ENCODE measurements at places on chromosomes 3 and 15.

DNA sequence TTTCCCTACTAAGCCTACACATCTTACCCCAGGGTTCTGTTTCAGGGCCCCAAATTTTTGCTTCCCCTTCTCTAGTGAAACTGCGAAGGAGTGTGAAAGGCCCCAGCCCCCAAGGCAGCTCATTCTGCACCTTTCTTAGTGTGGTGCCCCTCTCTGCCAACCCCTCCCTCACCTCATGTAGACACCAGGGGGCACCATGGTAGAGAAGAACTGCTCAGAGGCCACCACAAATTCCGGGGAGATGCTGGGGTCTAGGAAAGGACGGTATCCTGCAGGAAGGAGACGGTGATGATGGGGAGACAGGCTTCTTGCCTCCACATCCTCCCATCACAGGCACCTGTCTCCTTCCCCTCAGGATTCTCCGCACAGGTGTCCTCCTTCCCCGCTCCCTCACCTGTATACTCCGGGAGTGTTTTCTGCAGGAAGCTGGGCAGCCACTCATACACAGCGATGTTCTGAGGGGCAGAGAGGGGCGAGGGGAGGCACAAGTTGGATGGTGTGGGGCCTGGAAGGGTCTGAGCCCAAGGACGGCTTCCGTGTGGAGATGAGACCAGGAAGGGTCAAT, 3.6 kb downstream of the DUOX2 start:
- no peak for DNase-seq

DNA sequence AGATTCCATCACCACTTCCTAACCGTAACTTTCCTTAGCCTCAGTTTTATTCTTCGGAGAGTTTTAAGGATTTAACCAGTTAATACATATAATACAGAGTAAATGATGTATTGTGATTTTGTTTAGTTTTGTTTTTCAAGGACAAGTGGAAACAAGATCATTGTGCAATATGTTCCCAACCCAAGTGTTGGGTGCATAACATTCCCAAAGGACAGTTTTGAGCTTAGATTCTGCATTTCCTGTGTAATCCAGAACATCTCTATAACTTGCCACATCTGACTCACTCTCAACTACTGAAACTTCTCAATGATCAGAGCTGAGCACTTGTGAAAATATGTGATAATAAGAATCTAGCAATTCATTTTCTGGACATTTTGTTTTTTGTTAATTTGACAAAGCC, 466.1 kb upstream of the PPP2R3A start:
- no peak for DNase-seq

- DNase-seq: peak; percentile 50
Measured at GRCh38 chr3:184361932-184362667, 590 bp downstream of the POLR2H start.

DNA sequence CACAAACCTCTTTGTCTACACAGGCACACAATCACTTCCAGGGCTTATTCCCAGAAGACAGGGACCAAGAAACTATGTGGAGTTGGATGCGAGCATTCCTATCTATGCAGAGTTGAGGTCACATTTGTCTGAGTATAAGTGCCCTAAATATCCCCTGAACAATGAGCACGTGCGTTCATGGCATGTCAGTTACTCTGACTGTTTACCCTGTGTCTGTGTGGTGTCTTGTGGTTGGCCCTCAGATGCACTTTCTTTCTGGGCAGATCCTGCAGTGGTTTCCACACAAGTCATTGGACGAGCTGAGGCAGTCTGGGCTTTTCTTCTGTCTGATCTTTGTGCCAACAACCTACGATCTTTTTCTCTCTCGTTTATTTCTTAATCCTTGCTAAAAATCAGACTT, 134.5 kb downstream of the FBN1 start:
- no peak for DNase-seq

DNA sequence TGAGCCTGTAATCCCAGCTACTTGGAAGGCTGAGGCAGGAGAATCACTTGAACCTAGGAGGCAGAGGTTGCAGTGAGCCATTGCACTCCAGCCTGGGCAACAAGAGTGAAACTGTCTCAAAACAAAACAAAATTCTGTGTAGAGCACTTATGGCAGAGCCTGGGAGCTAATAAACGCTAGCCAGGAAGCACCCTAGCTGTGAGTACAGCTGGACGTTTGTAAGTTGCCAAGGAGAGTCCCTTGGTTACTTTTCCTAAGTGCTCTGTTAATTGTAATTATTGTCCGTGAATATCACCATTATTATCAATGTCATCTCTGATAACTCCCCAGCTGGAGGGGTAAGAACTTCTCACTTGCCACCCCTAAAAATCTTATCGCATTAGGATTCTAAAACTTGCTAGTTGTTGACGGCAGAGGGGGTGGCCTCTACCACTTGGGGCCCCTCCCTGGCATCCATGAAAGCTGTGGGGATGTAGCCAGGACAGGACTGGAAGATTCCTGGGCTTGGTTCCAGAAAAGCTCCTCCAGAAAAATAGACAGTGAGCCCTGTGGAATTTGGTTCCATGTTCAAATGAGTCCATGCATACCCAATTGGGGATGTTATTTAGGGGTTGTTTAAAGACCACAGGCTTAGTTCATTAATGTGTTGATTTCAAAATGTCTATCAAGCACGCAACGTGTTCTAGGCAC, 9.9 kb upstream of the KLHL25 start:
- no peak for DNase-seq

DNA sequence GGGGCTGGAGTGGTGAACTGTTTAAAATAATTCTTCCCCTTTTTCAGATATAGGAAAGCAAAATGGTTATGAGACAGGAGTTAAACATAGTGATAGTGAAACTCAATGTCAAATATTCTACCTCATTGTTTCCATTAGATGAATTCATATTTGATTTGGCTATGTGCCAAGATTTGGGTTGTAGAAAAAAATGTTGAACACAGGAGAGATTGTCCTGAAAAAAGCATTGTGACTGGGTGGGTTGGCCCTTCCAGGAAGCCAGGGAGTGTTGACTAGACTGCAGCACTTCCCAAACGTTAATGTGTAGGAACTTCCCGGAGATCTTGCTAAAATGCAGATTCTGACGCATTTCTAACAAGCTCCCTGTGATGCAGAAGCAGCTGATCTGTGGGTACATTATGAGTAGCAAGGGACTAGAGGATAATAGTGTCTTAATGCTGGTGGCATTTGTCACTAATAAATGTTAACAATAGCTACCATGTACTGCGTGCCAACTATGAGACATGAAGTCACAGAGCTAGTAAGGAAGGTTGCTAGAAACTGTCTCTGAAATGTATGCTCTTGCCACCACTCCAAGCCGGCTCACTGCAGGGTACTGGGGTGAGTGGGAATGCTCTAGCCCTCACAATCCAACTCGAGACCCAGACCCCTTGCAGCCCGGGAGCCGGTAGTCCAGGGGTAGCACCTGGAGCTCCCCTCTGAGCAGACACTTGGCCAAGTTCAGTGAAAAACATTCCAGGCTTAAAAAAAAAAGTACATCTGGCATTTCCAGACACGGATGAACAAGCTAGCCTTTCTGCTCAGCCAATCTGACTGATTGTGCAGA, 120.6 kb downstream of the CD47 start:
- no peak for DNase-seq

DNA sequence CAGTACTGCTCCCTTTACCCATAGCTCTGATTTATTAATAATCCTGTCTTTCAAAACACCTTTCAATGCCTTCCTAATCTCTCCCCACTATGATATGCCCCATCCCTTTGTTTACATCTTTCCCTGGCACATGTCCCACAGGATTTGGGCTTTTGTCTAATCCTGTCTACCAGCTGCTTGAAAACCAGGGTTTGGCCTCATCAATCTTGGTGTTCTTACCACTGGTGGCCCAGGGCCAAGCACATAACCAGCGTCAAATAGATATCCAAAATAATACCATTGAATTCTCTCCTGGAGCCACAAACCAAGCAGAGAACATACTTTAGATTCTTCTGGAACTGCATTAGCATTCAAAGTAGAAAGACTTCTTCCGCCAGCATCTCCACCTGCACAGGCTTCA, 104.8 kb upstream of the PPP2R3A start:
- DNase-seq: no peak

- no peak for DNase-seq
Measured at GRCh38 chr3:167166012-167166411, 214.1 kb downstream of the ZBBX start.

DNA sequence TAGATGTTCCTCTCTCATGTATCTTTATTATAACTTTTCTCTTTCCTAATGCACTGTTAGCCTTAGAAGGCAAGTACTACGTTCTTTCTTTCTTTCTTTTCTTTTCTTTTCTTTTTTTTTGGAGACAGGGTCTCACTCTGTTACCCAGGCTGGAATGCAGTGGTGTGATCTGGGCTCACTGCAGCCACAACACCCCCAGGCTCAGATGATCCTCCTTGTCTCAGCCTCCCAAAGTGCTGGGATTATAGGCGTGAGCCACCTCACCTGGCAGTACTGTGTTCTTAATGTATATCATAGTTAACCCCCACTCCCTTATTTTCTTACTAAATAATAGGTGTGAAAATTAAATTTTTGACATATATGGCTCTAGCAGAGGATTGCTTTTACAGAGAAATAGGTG, 23.1 kb downstream of the IQGAP1 start:
- no peak for DNase-seq

- DNase-seq: no peak
Measured at GRCh38 chr3:160134964-160135363, 90.3 kb upstream of the C3orf80 start.

DNA sequence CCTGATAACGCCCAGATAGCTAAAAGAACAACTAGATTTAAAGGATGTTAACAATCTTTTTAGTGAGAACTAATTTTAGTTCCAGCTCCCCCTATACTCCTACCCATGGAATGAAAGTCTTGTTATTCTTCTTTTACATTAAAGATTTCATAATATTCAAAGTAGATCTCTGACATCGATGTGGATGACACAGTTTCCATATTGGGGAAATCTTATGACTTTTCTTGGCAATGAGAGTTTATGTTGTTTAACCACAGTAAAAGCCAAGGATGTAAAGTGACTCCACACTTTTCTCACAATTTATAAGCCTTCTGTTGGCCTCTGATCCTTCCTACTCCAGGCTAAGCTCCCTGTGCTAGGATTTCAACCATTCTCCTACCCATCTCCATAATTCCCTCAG, 332.6 kb upstream of the KCNMB2 start:
- no peak for DNase-seq

GRCh38 chr15:26372706-26373105, 400.2 kb downstream of the GABRB3 start:
- DNase-seq: no peak

DNA sequence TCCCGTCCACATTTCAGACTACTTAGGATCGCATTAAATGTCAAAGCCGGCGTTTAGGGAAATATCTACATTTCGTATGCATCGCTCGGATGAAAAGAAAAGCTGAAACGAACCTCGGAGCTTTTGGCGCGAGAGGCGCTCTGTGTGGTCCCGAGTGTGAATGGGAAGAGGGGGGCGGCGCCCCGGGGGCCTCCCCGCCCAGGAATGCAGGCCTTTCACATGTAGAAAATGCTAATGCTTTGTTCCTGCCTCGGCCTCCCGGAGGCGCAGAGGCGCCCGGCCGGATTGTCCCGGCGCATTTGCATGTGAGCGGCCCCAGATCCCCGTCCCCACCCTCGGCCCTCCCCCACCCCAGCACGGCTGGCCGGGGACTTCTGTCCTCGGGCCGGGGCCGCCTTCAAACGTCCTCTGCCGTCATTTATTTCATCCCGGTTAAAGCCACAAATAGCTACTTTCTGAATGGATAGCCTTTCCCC, 37.0 kb upstream of the TRIM71 start:
- DNase-seq: no peak

DNA sequence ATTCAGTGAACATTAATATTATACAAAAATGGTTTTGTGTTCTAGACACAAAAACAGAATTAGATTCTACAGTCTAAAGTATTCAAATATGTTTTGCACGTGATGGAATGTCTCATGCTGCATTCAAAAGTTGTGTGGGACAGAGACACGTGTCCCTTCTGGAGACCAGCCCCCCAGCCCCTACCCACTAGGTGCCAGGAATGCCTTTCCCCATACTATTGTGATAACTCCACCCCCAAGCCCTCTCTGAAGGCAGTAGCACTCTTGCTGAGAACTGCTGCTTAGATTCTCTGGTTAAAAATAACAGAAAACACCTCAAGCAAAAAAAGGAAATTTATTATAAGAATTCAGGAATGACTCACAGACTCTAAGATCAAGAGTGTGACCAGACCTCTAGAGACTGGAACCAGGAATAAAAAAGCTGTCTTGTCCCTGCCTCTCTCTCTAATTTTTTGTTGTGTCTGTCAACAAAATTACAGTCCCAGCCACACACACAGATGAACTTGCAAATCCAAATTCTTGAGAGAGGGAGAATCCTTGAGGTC, 57.7 kb downstream of the PXYLP1 start:
- DNase-seq: no peak

DNA sequence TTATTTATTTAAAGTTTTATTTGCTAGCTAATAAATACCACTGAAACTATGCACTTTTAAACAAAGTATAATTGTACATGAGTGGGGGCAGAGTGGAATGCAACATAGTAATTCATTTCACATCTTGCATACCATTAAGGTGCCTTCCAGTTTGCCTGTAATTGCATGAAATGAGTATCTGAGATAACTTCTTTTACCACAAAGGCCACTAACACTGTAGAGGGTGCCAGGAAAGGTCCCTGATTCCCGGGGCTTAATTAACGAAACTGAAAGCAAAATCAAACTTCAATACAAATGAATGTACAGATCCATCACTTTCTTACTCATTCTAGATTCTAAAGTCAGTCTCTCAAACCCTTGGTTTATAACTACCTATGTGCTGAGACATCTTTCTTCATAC, 2.1 kb downstream of the CD47 start:
- peak; percentile 17 for DNase-seq

DNA sequence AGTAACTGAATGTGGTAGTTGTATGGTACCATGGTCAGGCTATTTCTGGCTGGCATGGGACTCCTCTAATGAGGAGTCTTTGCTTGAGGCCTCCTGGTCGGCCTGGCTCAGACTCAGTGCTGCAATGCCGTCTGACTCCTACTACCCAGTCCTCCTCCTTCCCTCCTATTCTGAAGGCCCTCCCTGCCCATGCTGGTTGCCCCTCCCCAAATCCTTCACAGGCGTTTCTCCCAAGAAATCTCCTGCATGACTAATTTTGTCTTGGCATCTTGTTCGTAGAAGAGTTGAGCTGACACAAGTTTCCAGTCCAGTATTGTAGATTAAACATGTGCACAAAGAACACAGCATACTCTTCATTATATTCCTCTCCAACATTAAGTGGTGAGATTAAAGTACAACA, 115.5 kb downstream of the NFKBIZ start:
- DNase-seq: no peak

- DNase-seq: no peak
Measured at GRCh38 chr3:159789742-159790635, 198.6 kb upstream of the IL12A start.

- DNase-seq: no peak
Measured at GRCh38 chr3:23548706-23549105, 257.0 kb upstream of the UBE2E1 start.

- DNase-seq: no peak
Measured at GRCh38 chr3:146307456-146307725, 56.5 kb upstream of the PLSCR4 start.

DNA sequence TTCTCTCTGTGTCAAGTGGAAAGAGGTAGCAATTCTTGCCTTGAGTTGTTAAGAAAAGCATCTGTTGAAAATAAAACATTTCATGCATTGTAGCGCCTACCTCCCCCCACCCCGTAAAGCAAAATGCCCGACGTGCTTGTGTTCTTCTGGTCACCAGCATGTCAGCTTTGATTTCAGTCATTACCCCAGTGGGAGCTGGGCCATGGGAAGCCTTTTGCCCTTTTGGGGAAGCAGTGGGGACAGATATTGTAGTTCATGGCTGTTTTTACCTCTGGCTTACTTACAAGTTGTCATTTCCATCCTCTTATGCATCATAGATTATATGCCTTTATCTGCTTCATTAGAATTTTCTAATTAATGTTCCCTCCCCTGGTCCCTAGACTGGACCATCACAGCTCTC, 328.7 kb downstream of the RYR3 start:
- DNase-seq: no peak

All from CD4-positive, alpha-beta T cell treated with Interleukin-17A for 4 hours (primary cell).